ENCODE measurements at places on chromosomes 2 and 18.

DNA sequence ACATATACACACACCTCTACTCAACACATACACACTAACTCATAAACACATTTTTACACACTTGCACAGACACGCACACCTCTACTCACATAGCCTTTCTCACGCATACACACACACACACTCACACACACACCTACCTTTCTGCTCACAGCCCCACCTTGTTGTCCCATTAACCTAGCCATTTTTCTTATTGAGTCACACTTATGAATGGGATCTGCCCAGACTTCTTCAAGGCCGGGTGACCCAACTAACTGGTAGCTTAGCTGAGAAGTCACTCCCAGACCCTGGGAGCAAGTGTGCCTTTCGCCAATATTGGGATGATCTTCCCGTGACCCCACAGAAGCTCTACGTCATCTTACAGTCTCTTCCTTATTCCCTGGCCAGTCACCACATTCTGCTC lies 192.2 kb downstream of the NCK2 start:
- DNase-seq: no peak

DNA sequence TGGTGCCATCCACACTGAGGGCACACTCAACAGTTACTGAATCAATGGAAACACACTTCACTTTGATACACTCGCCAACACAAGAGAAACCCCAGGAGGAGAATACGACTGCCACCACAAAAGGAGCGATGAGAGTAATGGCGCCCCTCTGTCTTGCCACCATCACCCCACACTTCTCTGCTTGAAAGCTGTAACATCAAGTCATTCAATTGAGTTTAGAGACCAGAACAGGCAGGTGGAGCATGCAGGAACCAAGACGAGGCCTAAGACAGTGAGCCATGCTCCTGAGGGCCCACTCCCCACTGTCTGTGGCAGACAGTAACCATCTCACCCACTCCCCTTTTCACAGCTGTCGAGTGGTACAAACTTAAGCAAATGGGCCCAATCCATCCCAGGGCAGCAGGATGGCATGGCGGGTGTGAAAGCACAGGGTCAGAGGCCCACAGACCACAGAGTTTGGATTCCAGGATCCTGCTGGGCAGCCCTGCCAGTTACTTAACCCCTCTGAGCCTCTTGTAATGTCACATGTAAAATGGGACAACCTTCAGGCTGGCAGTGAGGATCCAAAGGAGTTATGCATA lies 101.9 kb downstream of the TNS1 start:
- DNase-seq: no peak

GRCh38 chr2:128298846-128299507 lies 19.7 kb downstream of the HS6ST1 start:
- DNase-seq: no peak

GRCh38 chr2:3595985-3596384 lies 1.1 kb downstream of the COLEC11 start:
- DNase-seq: no peak

DNA sequence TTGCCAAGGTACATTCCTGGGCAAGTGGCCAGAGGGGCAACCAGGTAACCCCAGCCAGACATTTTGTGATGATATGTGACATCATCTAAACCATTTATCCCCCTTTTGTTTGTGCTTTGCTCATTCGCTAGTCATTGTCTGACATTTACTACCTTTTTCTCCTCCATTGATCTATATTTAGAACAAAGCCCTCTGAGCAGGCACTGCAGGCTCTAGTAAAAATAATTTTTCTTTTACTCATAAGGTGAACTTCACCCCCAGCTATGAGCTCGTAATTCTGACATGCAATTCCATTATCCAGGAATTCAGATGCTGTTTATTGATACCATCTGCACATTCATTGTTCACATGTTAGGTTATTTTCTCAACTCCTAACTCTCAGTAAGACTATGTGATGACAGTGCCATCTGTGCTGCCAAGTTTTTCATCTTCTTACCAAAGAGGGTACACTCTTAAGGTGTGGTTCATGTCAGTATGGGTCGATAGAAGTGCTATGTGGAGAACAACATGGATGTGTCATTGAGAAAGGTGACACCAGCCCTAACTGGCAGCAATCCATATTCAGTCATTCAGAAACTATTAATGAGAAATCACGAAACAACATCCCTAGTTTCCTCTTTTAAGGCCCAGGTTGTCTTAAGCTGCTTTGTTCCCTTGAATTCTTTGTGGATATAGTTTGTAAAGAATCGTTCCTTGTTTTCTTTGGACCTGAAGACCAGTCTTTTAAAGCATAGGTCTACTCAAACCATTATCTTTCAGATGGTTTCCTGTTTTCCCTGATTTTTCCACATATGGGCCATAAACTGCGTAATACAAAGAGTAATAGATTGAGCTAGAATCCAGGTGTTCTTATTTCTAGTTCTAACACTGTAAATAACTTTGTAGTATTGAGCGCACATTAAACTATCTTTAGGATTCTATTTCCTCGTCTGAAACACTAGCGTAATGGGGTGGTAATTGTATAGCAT lies 978.1 kb upstream of the CDH2 start:
- DNase-seq: no peak

DNA sequence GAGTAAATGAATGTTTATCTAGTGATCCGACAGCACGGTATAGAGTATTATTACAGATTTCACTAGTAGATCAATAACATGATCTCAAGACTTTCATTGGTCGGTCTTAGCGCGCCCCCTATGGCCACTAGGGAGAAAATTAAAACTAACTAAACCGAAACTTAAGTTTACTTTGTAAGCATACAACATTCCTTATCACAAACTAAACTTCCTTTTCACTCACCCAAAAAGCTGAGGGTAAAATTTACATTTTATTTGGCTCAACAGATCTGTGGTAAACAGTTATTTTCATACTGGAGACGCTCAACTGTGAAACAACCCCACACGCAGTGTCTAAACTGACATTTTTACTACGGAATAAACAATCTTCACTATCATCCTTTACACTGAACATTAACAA lies 215.6 kb upstream of the MAP2 start:
- DNase-seq: no peak

DNA sequence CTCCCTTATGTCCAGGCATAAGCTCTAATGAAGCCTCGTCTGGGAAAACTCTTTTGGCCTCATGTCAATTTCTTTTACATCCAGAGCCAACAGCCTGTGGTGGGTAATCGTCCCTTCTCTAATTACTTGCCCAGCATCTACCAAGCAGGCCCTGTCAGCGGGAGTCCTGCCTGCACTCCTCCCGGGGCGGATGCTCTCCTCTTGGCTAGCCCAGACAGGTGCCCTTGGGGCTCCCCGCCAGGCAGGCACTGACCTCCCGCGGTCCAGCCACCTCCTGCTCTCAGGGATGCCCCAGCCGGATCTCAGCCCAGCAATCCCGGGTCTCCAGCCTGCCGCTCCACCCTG lies 74.2 kb downstream of the NCAPH start:
- DNase-seq: no peak

DNA sequence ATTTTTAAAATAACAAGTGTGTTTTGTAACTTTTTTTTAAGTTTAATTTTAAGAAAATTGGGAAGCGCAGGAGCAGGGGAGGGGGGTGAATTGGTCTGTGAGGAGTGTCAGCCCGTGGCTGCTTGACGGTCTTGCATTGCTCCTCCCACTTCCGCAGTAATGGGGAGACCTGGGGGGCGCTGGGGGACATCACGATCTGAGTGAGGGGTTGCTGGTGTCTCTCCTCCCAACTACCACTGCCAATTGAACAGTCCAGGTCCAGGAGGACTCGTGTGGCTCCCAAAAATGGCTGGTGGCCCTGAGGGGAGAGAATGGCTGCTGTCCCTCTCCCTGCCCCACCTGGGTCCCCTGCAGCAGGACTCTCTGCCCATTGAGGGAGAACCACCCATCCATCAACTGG lies 57.4 kb upstream of the SMAD7 start:
- DNase-seq: no peak

DNA sequence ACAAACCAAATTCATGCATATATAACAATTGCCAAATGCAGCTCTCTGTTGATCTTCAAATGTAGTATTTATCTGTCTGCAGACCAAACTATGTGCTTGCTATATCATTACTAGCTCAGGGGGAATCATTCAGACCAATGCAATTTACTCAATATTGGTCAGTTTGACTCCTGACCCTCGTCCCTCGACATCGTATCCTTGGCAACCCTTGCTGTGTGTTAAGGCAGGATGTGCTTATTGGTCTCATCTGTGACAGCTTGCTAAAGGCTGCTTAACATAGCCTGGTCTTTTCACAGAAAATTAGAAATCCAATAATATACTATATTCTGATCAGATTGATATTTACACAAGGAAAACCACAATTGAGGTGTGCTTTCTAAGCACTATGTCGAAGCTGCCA lies 747.1 kb downstream of the GALR1 start:
- DNase-seq: no peak

DNA sequence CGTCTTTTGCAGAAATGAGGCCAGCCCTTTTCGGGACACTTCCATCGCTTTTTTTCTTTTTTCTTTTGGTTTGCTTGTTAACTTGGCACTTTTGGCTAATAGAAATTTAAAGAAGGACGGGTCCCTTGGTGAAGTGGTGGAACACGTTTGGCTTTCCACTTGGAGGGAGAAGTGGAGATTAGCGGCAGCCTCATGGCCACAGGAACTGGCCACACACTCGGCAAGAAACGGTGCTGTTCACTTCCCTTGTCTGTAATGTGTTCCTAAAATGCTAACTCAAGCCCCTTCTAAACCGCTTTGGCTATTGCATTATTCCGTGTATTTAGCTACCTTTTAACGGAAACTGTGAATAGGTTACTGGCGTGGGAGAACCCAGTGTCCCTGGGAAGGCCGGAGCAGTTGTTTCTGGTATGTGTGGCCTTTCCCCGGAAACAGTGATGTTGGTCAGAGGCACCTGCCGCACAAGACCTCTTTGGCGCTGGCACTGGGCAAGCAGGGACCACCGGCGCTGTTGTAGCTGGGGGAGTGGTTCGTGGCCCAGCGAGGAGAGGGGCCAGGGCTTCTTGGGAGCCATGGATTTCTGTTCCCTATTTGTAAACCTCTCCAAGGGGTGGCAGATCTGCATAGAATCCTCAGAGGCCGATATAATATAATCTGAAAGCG lies 981 bp downstream of the RAMP1 start:
- no peak for DNase-seq

- no peak for DNase-seq
These were observed 721 bp upstream of the EHD3 start for GRCh38 chr2:31233231-31233630.

DNA sequence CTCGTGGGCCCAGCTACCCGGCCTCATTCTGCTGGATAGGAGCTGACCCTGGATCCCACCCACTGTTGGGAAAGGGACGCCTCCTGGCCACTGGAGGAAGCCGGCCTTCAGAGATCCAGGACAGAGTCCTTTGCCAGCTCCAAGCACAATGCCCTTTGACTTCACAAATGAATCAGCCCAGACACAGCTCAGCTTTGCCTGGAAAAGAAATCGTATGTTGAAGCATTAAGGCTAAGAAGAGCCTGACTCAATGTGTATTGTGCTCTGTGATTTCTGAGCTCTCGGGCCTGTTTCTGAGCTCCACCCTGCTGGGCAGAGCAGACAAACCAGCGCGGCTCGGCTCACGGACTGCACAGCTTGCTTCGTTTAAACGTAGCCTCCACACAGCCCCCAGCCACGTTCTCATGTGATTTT lies 162.9 kb upstream of the APCDD1 start:
- DNase-seq: no peak

- no peak for DNase-seq
These were observed 389.6 kb downstream of the TGIF1 start for GRCh38 chr18:3839581-3839981.

DNA sequence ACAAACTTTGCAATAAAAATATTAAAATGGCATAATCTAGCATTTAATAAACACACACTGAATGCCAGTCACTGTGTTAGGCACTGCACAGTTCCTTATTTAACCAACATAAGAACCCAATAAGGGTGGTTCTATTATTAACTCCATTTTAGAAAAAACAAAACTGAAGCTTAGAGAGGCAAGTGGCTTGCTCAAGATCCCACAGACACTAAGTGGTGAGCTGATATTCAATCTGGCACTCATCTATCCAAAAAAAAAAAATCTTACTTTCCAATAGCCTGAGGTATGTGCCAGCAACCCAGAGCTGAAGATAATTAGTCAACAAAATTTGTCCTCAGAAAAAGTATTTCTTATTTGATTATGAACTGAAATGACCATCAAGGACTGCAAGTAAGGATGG lies 799 bp downstream of the CYTIP start:
- no peak for DNase-seq

DNA sequence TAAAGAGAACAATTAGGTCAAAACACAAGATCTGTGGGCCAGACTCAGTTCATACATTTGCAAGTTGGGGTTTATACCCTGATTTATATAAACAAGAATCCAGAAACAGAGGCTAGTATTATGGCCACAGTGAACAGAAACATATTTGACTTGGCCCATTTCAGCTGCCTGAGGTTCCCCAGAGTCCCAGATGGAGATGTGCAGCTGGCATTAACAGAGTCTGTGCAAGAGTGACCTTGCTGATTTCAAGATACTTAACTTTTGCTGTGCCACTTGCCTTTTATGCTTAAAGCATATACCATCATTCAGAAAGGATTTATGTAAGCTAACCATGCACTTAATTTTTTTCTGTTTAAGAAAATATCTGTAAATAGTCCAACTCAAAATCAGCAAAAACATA lies 636.3 kb downstream of the TRIB2 start:
- no peak for DNase-seq

GRCh38 chr2:224751996-224752698 lies 36.0 kb upstream of the CCDC195 start:
- no peak for DNase-seq

DNA sequence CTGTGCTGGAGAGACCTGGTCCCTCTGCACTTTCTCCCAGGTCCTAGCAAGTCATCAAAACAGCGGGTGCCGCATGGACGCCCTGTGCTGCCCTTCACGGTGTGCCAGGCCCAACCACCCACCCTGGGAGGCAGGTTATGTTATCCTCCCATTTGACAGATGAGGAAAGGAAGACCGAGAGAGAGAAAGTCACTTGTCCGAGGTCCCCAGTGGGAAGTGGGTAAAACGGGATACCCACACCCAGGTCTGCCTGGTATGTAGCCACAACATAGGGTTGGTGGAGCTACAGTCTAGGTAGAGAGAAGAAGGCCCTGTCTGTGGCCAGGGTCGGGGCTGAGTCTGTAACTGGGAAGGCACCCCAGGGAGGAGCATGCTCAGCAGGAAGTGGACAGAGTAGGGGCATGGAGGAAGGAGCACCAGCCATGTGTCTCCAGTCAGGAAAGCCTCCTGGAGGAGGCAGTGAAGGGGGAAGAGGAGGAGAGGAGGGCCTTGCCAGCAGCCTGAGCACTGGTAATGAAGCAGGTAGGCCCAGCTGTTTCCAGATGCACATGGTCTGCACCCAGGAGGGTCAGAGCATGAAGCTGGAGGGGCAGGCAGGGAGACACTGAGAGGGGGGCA lies 98.4 kb downstream of the ZFP36L2 start:
- DNase-seq: no peak

GRCh38 chr2:27824401-27824800 lies 52.9 kb downstream of the MRPL33 start:
- DNase-seq: no peak

DNA sequence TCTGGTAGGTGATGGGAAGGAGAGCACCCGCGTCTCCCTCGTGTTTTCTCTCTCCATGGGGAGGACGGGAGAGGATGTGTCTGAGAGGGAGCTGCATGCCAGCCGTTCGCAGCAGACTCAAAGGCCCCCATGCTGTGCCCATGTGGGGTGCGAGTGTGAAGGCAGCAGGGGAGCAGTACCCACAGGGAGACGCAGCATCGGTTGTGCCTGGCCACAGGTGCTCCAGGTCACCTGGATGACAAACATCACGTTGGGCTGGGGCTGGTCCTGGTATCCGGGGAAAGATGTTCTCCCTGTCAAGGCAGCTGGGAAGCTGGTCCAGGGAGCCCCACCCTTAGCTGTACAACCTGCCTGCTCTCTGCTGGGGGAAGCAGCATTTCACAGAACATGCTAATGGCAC lies 119.5 kb upstream of the SALL3 start:
- DNase-seq: no peak

Data from AML-193 (cell line).